ENCODE measurements at places on chromosomes 6 and 20.

DNA sequence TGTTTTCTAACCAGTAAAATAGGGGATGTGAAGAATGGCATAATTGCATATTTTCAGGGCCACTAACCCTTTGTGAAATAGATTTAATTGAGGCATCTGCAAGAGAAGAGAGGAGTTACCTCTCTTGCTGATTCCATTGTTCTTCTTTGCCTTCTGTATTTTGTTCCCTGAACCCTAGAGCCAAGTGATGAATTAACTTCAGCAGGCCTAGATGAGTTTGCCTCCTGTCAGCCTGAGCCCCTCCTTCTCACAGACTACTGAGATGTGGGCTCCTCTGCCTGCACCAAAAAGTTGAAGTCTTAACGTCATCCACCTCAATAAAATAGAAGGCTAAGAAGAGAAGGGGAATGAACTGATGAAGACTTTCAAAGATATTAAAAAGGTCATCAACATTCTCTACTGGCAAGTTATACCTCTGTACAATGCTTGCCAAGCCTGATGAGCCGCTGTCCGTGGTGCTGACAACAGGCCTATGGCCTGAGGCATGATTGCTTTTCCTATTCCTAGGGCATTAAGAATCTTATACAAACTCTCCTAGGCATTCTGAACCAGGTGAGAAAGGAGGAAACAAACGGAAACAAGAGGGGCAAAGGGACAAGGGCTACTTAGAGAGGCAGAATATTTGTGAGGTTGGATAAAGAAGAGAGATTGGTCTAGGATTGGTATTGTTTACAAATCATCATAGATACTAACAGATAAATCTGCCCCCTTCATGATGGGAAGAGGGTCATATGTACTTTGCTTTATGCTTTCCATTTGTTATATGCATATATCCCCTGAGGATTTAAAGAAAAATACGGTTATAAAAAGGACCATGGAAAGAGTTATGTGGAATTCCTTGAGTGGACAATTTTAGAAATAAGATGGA is 46.8 kb downstream of the CD24 start:
- DNase-seq = peak; percentile 22

GRCh38 chr6:88376768-88377387 is 210.7 kb upstream of the CNR1 start:
- DNase-seq = no peak

- DNase-seq = no peak
Measured at GRCh38 chr20:48789185-48789668, 38.6 kb downstream of the PREX1 start.

DNA sequence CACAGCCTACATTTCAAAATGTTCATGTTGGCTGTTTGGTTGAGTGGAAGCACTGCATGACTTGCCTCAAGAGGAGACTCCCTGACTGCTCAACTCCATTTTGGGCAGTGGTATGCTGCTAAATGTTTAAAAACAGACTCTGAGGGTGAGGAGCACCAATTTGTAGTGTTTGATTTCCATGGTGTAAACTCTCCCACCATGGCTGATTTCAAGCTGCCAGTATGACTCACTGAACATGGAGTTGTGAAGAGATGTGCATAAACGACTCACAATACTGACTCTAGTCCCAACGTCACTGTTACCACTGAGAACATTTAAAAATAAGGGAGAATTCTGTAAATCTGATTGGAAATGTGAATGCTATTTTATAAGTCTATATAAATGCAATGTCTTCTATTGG is 70.4 kb downstream of the BACH2 start:
- no peak for DNase-seq

DNA sequence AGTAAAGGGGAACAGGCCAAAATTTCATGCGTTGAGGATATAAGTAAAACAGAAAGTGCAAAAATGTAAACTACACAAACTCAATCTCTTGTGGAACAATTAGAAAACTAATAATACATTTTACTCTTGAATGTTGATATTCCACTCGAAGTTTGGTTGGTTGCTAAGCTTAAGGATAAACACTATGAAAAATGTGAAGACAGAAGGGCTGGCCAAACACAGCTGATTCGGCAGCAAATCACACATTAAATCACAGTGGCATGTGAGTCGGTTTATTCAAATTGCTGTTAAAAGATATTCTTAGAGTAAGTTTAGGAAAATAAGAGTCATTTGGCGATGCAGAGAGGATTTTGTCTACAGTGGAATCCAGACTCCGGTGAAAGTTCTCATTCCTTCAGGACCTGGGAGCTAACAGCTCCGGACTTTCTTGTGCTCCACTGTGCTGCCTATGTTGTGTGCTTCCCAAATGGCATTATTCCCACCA is 1.4 kb upstream of the EPM2A start:
- DNase-seq = no peak

Data from inflammatory macrophage (primary cell).